ENCODE measurements at places on chromosomes 6 and 20.

DNA sequence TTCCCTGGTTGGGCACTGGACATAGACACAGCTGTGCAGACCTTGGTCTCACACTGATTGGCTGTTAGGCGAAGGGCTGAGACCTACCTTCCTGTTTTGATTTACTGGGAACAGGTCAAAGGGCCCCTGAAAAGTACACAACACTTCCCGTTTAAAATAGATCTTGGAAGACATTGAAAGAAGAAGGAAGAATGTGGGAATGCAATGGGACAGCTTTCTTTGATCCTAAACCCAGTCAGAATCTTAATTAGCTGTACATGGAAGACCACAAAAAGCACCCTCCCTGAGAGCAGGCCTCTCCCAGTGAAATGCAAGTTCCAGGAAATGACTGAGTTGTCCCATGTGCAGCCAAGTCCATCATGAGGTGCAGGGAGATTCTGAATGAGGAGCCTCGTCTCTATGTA is 83.6 kb upstream of the EXOC2 start:
- no peak for DNase-seq

- DNase-seq = no peak
Measured at GRCh38 chr6:105616521-105616920, 213.6 kb upstream of the PREP start.

- DNase-seq = no peak
Measured at GRCh38 chr6:123009059-123009458, 13.0 kb downstream of the CLVS2 start.

DNA sequence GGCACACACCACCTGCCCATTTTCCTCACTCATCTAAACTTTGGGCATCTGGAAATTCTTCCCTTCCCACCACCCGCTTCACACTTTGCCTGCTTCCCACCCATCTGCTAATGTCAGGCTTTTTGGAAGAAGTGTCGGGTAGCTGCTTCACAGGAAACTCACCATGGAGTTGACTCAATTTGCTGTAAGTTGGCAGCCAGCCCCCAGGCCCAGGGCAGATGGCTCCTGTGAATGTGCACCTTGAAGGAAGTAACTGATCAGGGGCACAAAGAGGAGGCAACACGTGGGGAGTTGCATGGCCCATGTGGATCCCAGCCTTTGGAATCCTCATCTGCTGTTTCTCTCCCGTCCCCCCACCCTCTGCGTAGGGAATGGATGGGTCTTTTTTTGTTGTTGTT is 87.3 kb downstream of the PPP1R14C start:
- no peak for DNase-seq

DNA sequence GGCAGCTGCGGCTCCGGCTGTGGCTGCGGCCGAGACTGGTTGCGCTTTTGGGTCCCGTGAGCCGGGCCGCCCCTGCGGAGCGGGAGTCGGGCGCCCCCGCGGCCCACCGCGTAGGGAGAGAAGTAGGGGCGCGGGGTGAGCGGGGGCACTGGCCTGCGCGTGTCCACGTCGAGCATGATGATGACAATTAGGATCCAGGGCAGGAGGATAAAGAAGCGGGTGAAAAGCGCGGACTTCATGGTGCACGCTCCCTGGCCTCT is 739 bp downstream of the B3GAT2 start:
- no peak for DNase-seq

DNA sequence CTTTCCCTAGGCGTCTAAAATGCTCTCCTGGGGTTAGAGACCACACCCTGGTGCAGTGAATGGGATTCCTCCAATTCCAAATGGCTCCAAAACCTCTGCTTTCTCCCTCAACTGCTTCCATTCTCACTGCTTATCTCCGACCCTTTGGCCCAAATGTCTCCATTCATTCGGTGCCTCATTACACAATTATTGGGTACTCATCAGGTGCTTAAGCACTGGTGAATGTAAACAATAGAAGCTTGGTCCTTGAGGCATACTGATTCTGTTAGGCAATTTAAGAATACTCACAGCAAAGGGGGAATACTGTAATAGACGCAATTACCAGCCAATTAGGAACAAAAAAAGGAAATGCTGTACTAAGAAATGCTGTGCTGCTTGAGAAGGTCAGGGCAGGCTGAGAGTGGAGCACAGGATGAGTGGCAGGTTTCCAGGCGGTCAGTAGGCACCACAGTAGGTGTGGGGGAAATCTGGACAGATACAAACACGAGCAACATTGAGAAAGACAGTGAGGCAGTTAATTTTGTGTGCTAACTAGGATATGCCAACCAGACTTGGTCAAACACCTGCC is 23.0 kb downstream of the GMDS start:
- no peak for DNase-seq

GRCh38 chr20:61692479-61692878 is 373.2 kb downstream of the TAF4 start:
- no peak for DNase-seq

- DNase-seq = no peak
Measured at GRCh38 chr6:112286010-112286409, 31.6 kb upstream of the LAMA4 start.

DNA sequence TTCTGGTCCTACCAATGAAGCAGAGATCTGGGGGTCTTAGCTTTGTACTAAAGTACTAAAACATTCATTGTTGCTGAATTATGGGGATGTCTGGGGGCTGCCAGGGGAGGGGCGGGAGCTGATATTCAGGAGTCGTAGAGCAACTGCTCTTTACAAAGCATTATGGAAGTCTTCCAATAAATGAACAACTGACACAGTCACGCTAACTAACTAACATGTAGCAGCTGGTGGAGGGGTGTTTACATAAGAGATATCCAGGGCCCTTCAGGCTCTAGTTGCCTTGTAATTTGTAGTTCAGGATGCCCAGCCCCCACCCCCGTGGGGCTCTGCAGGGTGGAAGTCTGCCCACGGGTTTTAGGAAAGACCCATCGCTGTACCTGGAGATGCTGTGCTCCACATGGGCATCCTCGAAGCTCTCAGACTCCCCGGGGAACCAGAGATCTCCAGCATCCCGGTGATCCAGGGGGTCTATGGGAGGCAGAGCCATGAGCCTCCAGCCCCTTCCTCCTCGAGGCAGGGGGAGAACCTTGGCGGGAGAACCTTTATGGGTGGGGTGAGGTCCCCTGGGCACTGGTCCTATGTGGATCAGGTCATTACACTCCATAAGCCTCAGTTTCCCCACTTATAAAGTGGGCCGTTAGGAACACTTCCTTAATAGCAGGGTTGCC is 3.4 kb downstream of the TREM2 start:
- DNase-seq = no peak

DNA sequence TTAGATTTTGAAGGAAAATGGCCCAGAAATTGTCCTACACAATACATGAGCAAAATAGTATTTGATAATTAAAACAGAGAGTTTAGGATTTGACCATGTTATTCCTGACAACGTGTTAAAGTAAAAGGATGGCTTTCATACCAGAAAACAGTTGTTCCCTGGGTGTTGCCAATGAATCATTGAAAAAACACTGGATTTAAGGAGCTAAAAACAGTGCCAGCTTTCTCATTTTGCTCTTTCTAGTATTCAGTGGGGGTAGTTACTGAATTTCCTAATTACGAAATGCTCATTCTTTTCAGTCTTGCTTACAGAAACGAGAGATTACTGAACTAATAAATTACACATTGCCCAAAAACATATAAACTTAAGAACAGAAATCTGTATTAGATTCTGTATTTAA is 26.6 kb upstream of the SNAP91 start:
- DNase-seq = no peak

- DNase-seq = no peak
Measured at GRCh38 chr6:131628726-131629125, 684 bp upstream of the MED23 start.

DNA sequence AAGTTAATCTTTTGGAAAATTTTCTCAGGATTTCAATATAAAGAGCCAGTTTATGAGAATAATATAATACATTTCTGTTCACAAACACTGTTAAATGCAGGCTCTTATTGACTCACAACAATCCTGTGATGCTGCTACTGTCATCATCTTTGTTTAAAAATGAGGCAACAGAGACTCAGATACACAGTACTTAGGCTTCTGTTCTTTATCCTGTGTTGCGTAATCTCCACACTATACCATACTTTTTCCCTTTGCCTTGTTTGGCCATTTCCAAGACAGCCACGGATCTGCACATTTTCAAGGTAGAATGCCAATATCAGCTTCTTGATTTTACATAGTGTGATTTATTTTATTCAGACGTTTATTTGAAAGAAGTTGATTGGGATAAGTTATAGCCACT is 699.0 kb upstream of the CITED2 start:
- DNase-seq = no peak

DNA sequence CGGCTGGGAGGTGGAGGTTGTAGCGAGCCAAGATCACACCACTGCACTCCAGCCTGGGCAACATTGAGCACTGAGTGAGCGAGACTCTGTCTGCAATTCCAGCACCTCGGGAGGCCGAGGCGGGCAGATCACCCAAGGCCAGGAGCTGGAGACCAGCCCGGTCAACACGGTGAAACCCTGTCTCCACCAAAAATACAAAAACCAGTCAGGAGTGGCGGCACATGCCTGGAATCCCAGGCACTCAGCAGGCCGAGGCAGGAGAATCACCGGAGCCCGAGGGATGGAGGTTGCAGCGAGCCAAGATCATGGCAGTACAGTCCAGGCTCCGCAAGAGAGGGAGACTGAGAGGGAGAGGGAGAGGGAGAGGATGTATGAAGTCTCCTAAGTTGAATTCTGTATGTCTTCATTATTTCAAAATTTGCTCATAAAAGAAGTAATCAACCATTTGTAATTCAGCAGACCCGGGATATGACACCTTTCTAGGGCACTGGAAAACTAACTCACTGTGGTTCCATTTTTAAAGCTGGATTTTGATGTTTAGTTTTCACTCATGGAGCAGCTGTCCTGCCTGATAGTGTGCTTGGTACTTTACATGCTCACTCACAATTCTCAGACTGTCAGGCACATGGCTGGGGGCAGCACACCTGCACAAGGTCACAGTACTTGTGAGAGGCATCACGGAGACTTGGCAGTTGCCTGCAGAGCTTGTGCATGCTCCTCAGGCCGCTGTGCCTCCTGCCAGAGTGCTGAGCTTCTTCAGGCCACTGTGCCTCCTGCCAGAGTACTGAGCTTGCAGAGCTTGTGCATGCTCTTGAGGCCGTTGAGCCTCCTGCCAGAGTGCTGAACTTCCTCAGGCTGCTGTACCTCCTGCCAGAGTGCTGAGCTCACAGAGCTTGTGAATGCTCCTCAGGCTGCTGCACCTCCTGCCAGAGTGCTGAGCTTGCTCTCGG is 106.2 kb downstream of the ERMARD start:
- no peak for DNase-seq

- DNase-seq = no peak
Measured at GRCh38 chr6:131103296-131103695, 32.0 kb upstream of the AKAP7 start.

DNA sequence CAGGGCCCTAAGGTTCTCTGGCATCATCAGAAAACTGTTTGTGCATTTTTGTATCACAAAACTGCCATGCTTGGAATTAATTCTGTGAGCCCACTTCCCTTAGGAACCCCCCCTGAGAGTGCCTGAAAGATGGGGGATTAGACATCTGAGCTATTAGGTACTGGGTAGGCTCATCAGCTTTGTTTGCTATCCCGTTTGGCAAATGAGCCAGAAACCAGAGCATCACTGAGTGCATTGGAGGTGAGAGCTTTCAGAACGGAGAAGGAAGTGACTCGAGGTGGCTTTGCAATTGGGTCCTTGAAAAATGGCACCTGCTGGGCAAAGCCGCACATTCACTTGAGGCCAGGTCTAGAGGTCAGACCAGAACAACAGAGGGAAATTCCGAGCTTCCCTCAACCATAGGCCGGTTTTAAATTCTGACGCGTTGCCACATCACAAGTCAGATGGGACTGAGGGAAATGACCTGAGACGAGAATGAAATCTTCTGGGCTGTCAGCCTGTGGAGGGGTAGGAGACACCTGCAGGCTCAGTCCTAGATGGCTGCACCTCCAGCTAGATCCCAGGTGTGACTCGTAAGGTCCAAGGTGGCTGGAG is 8.4 kb upstream of the GLP1R start:
- no peak for DNase-seq

GRCh38 chr20:11130554-11131166 is 456.9 kb upstream of the JAG1 start:
- no peak for DNase-seq

DNA sequence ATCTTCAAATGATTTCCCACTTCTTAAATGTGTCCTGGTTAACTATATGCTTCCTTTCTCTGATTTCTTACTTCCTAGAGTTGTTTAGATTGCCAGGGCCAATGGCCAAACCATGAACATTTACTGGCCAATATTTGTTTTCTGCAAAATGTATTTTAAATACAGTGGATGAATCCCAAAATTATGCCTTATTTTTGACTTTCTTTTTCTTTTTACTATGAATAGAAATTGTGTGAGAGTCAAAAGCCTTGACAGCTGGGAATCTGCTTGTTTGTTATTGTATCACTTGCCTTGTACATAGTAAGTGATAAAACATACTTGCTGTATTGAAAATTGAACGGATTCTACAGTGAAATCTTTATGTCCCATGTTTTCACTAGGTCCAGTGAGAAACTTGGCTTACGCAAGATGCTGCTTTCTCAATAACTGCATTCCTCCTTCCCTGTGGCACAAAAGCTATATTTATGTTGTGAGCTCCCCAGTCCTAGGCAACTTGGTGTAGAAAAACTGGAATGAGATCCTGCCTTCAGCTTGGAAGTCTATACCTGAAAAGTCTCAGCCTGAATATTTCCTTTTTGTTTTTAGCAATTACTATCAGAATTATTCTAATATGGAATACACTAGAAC is 295.2 kb downstream of the EPHA7 start:
- no peak for DNase-seq

- no peak for DNase-seq
Measured at GRCh38 chr6:52641388-52641787, 29.5 kb upstream of the TMEM14A start.

DNA sequence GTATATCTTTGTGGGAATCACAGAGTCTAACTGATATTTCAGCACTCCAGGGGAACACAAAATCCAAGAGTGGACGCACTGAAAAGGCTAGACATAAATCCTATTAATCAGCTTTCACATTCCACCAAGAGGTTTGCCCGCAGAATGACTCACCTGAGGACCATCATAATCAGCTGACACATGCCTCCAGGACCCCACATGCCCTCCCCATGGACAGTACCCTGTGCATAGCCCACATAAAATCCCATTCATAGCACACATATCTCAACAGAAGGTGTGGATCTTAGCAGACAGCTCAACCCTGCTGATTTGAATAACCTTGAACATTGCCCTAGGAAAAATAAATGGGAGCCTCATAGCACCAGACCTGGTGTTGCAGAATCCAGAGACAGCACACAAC is 246.8 kb upstream of the TENT5A start:
- DNase-seq = no peak

DNA sequence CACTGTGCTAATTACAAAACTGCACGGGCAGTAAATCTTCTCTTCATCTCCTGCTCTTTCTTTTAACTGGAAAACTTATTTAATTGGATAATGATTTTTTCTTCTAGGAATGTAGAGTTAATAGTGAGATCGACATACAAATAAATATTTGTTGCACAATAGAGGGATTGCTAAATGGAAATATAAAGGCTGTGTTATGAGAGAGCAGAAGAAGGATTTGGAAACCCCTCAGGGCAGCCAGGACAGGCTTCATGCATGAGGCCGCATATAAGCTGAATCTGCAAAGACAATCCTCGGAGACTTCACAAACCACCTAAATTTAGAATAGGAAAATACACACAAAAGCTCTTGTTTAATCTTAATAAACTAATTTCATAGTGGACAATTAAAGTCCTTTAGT is 2.9 kb upstream of the TAAR1 start:
- no peak for DNase-seq

- DNase-seq = no peak
Measured at GRCh38 chr20:32338665-32339064, 19.5 kb upstream of the ASXL1 start.

GRCh38 chr6:117538615-117539014 is 56.1 kb downstream of the DCBLD1 start:
- no peak for DNase-seq

- DNase-seq = no peak
Measured at GRCh38 chr6:41455818-41456217, 90.4 kb upstream of the FOXP4 start.

Measured in LNCaP clone FGC (cell line).